ENCODE measurements at places on chromosomes 11 and 22.

- H3K27me3 ChIP-seq: peaks cover 19% of the 10 kb centered on the region
- DNase-seq: no peak
- H3K27ac ChIP-seq: no peak overlapping the region
- no peak overlapping the region for H3K4me3 ChIP-seq
Observed at GRCh38 chr11:121722431-121723245, 269.9 kb upstream of the SORL1-AS1 start.

DNA sequence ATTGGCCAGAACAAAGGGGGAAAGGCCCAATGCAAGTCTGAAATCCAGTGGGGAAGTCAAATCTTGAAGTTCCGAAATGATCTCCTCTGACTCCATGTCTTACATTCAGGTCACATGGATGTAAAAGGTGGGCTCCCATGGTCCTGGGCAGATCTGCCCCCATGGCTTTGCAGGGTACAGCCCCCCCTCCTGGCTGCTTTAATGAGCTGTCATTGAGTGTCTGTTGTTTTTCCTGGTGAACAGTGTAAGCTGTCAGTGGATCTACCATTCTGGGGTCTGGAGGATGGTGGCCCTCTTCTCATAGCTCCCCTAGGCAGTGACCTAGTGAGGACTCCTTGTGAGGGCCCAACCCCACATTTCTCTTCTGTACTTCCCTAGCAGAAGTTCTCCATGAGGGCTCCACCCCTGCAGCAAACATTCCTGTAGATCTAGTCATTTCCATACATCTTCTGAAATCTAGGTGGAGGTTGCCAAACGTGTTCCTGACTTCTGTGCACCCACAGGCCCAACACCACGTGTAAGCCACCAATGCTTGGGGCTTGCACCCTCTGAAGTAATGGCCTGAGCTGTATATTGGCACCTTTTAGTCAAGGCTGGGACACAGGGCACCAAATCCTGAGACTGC lies 9.3 kb downstream of the CARD18 start:
- no peak for DNase-seq
- no peaks in the 10 kb centered on the region for H3K4me1 ChIP-seq
- H3K4me3 ChIP-seq: no peak overlapping the region
- H3K36me3 ChIP-seq: no peaks in the 10 kb centered on the region

- H3K4me3 ChIP-seq: no peak overlapping the region
- H3K27ac ChIP-seq: no peak overlapping the region
- no peak for DNase-seq
- H3K27me3 ChIP-seq: no peaks in the 10 kb centered on the region
Observed at GRCh38 chr11:92886243-92886905, 83.1 kb upstream of the MTNR1B start.

- H3K27ac ChIP-seq: no peak overlapping the region
- peak; percentile 69 for DNase-seq
- no peaks in the 10 kb centered on the region for H3K36me3 ChIP-seq
- no peak overlapping the region for H3K4me3 ChIP-seq
Observed at GRCh38 chr11:119481021-119481666, 58.2 kb upstream of the THY1 start.

All from T-helper 2 cell treated with Interferon-gamma antibody and Interleukin-4, amounts not matched to agents 5 μg/mL and 100 μg/mL, for 36 hours (primary cell).